ENCODE measurements at places on chromosomes 7 and 10. TPM values are rescaled to one million over a fixed set of nuclear protein-coding genes. Genes with fewer than 3 reads are reported as not detected.

FAM241B gene
- polyA plus RNA-seq, result 10.9 TPM

MTPN gene
- polyA plus RNA-seq, result 163 TPM

MDFIC gene
- polyA plus RNA-seq, result 30.6 TPM

ZPBP gene
- 0.90 TPM for polyA plus RNA-seq

AUTS2 gene
- 110 TPM for polyA plus RNA-seq

GNAT3 gene
- not detected for polyA plus RNA-seq

PLEKHS1 gene
- polyA plus RNA-seq, result 0.38 TPM

- DNase-seq, result no peak
Measured at GRCh38 chr7:51325261-51325676, 8.7 kb upstream of the COBL start.

- no peak for DNase-seq
Measured at GRCh38 chr10:17671307-17671706, 27.4 kb downstream of the STAM start.

GRCh38 chr10:6995831-6996230, 415.0 kb downstream of the SFMBT2 start:
- DNase-seq, result no peak

GRCh38 chr7:36076074-36076473, 77.0 kb upstream of the EEPD1 start:
- no peak for DNase-seq

- no peak for DNase-seq
Measured at GRCh38 chr7:18535810-18536415, 40.4 kb downstream of the HDAC9 start.

DNA sequence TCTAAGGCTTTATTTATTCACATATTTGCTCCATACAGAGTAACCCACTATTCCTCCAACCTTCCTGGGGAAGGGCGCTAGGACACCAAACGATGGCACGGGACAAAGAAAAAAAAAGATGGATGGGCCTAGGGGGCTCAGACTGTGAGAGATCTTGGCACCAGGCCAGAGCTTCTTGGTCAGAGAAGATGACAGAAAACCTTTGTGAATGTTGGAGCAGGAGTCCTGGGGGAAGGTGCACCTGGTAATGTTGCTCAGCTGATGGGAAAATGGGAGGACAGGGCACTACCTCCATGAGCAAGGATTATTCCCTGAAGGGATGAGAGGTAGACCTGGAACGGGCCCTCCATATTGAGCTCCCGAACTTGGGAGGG, 1.4 kb upstream of the SH3PXD2A start:
- no peak for DNase-seq

DNA sequence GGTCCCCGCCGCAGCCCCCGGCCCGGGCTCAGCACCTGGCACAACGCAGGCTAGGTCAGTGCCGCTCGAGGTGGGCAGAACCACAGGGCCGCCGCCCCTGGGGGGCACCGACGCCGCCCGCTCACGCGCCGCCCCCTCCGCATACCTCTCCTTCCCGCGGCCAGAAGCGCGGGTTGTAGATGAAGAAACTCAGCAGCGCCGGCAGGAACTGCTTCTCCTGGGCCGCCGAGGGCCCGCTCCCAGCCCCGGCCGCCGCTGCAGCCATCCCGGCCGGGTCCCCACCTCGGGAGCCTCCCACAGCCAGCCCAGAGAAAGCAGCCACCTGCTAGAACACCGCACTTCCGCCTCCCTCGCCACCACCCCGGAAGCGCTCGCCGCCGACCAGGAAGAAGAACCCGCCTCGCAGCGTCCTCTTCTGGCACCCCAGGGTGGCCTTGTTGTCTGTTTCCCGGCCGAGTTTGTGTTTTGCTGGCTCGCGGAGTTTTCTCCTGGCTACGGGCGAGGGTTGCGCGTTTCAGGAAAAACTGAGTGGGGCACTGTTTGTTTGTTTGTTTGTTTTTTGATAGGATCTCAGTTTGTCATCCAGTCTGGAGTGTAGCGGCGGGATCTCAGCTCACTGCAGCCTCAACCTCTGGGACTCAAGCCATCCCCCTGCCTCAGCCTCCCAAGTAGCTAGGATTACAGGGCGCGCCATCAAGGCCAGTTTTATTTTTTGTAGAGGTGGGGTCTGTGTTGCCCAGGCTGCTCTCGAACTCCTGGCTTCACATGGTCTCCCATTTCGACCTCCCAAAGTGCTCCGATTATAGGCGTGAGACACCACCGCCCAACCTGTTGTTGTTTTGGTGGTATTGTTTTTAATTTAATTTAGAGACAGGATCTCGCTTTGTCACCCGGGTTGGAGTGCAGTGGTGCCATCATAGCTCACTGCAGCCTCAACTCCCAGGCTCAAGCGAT, 17.7 kb downstream of the OCM2 start:
- peak; percentile 46 for DNase-seq

DNA sequence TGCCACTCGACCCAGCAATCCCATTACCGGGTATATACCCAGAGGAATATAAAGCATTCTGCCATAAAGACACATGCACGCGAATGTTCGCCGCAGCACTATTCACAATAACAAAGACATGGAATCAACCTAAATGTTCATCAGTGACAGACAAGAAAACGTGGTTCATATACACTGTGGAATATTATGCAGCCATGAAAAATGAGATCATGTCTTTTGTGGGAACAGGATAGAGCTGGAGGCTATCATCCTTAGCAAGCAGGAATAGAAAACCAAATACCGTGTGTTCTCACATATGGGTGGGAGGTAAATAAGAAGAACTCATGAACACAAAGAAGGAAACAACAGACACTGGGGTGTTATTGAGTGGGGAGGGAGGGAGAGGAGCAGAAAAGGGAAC, 84.7 kb downstream of the SLC16A9 start:
- no peak for DNase-seq

DNA sequence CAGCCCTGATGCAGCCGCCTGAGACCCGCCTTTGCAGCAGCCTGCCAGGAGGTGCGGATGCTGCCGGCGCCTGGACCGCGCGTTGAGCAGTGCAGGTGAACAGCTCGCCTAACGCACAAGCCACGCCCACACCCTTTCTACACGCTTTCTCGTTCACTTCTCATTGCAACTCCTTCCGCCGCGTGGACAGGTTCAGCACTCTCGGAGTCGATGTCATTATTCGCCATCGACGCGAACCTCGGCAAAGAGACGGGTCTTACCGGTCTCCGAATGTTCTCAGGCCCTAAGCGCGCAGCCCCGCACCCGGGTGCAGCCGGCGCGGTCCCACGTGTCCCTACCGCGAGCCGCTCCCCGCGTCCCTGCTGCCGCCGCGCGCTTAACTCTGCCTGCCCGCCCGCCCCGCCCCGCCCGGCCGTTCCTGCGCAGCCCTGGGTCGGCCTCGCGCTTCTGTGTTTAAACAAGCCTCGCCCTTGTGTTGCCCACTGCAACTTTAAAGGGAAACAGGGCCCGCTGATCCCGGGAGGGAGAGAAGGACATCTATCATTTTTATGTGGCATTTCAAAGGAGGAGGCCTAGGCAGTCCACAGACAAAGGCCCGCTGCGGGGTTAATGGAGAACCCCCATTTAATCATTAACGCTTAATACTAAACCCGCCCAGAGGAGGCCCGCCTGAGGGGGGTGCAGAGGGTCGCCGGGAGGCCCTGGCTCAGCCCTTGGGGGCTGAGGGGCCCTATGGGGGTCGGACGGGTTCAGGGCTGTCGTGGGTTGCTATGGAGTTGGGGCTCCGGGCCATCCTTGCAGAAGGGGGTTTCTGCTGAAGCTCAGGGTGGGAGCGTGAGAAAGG, 128.5 kb downstream of the WDR11 start:
- DNase-seq, result peak; percentile 84

DNA sequence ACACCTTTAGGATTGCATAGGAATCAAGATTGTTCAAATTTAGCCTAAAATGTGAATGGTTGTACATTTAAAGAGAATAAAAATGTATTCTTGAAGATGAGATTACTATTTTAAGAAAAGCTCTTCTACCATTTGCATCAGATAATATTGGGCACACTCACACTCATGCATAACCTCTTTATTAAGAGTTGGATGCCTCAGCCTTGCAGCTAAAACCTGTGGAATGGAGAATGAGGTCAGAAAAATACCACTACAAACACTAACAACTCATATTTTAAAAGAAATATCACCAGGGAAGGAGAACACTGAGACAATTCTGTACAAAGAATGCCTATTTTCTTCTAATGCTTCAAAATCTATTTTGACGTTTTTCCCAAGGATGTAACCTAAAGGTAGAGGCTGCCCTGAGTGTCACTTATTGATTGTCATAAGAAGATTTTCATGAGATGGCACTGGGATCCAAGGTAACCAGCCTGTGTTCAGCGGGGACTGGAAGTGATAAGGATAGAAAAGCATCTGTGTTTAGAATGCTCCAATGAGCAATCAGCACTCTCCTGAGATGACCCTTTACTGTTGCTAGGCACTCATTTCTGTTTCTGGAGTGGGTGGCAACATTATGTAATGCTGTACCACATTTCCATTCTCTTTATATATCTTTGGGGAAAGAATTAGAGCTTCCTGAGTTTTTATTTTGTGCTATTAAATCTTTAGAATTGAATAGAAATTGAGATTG, 26.6 kb downstream of the REEP3 start:
- DNase-seq, result no peak

GRCh38 chr10:58512491-58513187, at the start of gene BICC1:
Gene BICC1 (plus strand): TSS chr10:58512872. CDS start chr10:58513144, 272 bp downstream.
- peak; percentile 70 for DNase-seq

GRCh38 chr10:93148476-93148875, 74.8 kb downstream of the CYP26A1 start:
- no peak for DNase-seq

DNA sequence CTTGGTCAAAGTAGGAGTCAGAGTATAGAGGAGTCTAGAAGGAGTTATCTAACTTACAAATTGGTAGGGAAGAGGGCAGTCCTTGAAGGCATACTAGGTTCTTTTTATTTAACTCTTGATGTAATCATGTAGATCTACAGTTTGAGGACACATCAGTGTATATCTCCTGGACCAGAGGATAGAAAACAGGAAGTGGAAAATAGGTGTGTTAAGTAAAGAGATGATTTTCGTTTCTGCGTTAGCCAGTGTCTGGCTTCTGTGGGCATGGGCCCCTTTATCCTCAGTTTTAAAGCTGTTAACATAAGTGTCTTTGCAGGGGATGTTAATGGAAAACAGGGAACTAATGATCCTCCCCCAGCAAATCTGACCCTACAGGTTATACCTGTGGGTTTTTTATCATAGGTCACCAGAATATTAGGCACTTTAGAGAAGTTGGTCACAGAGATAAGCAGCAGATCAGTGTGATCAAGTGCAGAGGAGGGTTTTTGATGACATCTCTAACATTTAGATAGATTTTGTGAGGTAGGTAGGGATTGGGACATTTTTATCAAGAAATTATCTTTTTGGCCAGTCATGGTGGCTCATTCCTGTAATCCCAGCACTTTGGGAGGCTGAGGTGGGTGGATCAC, 58.6 kb upstream of the PRSS1 start:
- no peak for DNase-seq

- no peak for DNase-seq
Measured at GRCh38 chr10:93081318-93081717, 7.6 kb downstream of the CYP26A1 start.

- no peak for DNase-seq
Measured at GRCh38 chr7:44258865-44259546, 58.2 kb downstream of the YKT6 start.

DNA sequence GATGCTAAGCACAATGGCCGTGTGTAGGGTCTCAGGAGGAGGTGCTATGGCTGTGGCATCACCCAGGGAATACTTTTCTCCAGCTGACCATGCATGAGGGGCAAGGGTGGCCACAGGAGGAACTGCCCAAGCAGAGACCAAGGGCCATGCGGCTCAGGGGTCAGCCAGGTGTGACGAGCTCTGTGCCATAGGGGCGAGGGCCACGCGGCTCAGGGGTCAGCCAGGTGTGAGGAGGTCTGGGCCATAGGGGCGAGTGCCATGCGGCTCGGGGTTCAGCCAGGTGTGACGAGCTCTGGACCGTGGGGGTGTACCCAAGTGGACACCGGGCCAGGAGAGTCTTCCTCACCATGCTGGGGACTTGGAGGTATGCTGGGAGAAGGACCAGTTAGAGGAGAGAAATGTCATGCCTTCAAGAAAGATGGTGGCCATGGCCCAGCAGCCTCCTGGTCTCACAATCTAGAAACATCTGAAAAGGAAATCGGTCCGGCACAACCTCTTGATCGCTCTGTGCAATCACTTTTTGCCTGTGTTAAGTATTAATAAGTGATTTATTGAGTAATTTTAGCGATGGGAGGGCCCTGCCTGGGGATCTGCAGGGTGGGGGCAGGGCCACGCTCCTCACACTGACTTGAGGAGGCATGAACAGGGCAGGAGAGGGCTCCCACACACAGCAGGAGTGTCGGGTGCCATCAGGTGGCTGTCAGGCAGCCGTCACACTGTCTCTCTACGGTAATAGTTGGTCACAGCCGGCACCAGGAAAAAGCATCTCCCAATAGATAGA, 265.0 kb downstream of the ADARB2 start:
- no peak for DNase-seq

- no peak for DNase-seq
Measured at GRCh38 chr10:73584737-73585136, 6.4 kb downstream of the USP54 start.

Data from left kidney (tissue), 8 donors.